KBM-7 (cell line): ENCODE measurements at places on chromosomes 6 and 20.
A peak's percentile ranks its signal among the peaks of the same experiment; 100 is the strongest.

DNA sequence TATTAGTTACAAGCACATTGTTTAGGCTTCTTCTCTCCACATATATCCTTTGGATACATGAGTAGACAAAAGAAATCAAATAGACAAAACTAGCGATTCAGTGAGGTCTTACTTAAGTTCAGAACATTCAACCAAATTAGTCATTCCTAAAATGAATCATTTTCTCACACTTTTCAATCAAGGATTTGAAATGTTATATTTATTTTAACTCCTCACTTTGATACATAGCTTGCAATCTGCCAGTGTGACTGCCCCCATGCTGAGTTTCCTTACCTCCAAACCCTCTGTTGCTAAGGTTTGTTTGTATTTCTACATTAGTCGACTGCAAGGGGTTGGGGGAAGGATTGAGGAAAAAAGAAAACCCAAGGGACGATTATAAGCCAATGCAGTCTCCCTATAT is 3.5 kb upstream of the MOXD1 start:
- DNase-seq = no peak

- peak; percentile 51 for DNase-seq
Observed at GRCh38 chr20:62704341-62704948, 4.2 kb upstream of the NTSR1 start.

DNA sequence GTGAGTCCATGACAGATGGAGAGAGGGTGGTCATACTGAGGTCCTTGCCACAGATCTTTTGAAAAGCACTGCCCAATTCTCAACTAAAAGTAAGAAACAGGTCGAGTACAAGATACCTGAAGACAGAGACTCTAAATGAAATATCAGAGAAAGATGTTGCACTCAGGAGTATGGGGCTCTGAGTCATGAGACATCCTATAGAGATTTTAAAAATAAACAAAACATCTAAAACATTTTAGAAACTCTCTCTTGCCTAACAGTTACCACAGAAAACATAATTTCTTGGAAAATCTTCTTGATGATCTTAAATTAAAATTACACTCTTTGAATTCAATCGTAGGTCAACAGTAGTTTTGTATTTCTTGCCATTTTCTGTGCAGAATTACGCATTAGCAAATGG is 348.9 kb upstream of the MARCKS start:
- DNase-seq = no peak

GRCh38 chr20:1014471-1014870 is 12.4 kb upstream of the RSPO4 start:
- no peak for DNase-seq

DNA sequence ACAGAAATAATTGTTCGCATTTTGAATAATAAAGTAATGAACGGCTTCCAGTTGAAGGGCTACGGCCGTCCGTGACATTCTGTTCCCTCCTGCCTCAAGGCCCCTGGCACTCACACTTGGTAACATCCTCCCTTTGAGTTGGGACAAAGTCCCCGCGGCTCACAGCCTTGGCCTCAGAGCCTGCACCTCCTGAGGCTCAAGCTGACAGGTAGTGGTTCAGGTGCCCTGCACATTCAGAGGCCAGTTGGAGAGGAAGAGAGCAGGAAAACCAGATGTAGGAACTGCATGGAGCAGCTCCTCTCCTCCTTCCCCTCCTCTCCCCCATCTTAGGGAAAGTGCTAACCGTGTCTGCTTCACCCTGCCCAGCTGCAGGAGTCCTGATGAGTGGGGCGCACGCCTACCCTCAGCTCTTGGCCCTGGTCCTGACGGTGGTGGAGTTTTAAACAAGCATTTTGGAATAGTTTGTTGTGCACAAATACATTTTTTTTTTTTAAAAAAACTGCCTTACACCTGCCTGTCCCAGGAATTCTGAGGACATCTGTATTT is 393.1 kb downstream of the SMOC2 start:
- no peak for DNase-seq

- DNase-seq = no peak
Observed at GRCh38 chr6:1437553-1438406, 48.4 kb downstream of the FOXF2 start.

DNA sequence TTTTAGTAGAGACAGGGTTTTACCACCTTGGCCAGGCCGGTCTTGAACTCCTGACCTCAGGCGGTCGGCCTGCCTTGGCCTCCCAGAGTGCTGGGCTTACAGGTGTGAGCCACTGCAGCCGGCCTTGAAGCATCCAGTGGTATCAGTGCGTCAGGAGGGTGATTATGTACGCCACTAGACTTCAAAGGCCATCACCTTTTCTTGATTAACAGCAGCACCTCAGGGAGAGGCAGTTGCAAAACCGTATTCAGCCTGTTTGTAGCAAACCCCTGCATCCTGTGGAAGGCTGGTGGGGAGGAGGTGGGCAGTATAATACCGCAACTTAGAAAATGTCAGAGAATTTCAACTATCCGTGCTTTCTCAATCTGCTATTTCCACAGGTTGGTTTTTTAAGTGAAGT is 27.3 kb upstream of the SHLD1 start:
- DNase-seq = no peak
